ENCODE measurements at places on chromosomes 12 and 14. TPM values are rescaled to one million over a fixed set of nuclear protein-coding genes. Genes with fewer than 3 reads are reported as not detected.

VPS29 gene
- total RNA-seq: 93.9 TPM

GRCh38 chr14:77139540-77140358, 1.8 kb downstream of the ZDHHC22 start:
- H3K36me3 ChIP-seq: peaks cover 2% of the 10 kb centered on the region
- H3K27ac ChIP-seq: no peak overlapping the region
- peaks cover 66% of the 10 kb centered on the region for H3K27me3 ChIP-seq
- DNase-seq: no peak
- H3K4me3 ChIP-seq: peak overlapping the region; percentile 60

- H3K4me1 ChIP-seq: peaks cover 15% of the 10 kb centered on the region
- no peak for DNase-seq
- no peak overlapping the region for H3K4me3 ChIP-seq
Observed at GRCh38 chr12:109861689-109862314, 18.5 kb downstream of the GLTP start.

DNA sequence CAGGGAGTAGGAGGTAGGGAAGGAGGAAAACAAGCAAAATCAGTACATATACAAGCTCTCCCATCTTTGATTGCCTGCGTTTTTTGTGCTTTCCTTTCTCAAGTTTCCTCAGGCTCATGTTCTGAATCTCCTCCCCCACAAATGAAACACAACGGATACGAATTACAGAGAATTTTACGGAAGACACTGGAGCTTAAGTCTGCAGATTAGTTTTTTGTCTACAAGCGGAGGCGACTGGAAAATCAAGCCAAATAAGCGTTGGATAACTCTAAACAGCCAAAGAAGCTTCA, 612 bp downstream of the WBP11 start:
- H3K36me3 ChIP-seq: peaks cover 6% of the 10 kb centered on the region
- H3K27me3 ChIP-seq: no peaks in the 10 kb centered on the region
- H3K27ac ChIP-seq: no peak overlapping the region
- DNase-seq: no peak
- peaks cover 3% of the 10 kb centered on the region for H3K4me1 ChIP-seq

- DNase-seq: no peak
- peaks cover 5% of the 10 kb centered on the region for H3K36me3 ChIP-seq
- H3K4me1 ChIP-seq: peaks cover 2% of the 10 kb centered on the region
- no peak overlapping the region for H3K27ac ChIP-seq
Observed at GRCh38 chr12:123720141-123720814, 8.1 kb downstream of the ATP6V0A2 start.

RNU4-1 gene
- 1,738 TPM for total RNA-seq

SSTR1 gene
- total RNA-seq: not detected

KCNC2 gene
- total RNA-seq: not detected

POLE gene
- 44.7 TPM for total RNA-seq

DNA sequence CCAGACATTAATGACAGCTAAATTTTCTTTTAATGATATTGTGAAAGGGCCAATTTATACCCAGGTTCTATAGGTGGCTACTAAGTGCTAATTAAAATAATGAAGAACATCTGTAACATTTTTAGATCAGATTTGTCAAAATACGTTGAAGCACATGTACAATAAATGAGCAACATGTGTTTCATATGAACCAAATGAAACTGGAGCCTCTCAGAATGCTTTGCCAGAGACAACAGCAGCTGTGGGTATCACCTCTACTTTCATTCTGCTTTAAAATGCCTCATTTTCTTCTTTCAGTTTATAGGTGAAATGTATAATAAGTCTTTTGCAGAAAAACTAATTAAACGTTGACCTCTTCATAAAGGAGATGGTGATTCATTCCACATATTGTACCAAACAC, 26.1 kb upstream of the MYF6 start:
- no peak overlapping the region for H3K27ac ChIP-seq
- H3K36me3 ChIP-seq: no peaks in the 10 kb centered on the region
- no peak overlapping the region for H3K4me3 ChIP-seq
- no peak for DNase-seq

DNA sequence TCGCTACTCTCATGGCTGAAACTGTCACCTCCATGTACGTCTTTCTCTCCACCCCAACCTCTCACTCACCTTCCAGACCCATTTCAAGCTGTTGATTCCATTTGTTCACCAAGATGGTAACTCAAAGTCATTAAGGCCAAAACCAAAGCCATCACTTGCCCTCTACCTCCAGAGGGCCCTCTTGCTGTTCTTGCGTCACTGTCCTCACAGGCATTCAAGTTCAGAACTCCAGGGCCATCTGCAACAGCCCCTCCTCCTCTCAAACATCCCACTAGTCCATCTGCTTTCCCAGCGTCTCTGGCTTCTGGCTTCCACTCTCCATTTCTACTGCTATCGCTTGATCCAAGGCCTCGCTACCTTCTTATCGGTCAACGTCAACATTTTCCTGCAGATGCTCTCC, 74.5 kb downstream of the VWF start:
- H3K27ac ChIP-seq: peak overlapping the region; percentile 87
- no peaks in the 10 kb centered on the region for H3K27me3 ChIP-seq
- H3K4me3 ChIP-seq: no peak overlapping the region
- peak; percentile 7 for DNase-seq
- H3K36me3 ChIP-seq: no peaks in the 10 kb centered on the region
- peaks cover 55% of the 10 kb centered on the region for H3K4me1 ChIP-seq

GRCh38 chr12:21648378-21648777, 9.3 kb downstream of the LDHB start:
- H3K27ac ChIP-seq: no peak overlapping the region
- peaks cover 52% of the 10 kb centered on the region for H3K36me3 ChIP-seq
- H3K27me3 ChIP-seq: no peaks in the 10 kb centered on the region
- H3K4me3 ChIP-seq: no peak overlapping the region
- peaks cover 45% of the 10 kb centered on the region for H3K4me1 ChIP-seq
- DNase-seq: no peak

GRCh38 chr14:53109105-53110041, 43.8 kb downstream of the DDHD1 start:
- H3K4me3 ChIP-seq: no peak overlapping the region
- no peaks in the 10 kb centered on the region for H3K27me3 ChIP-seq
- H3K27ac ChIP-seq: no peak overlapping the region
- peaks cover 2% of the 10 kb centered on the region for H3K4me1 ChIP-seq
- DNase-seq: no peak

GRCh38 chr14:104841730-104842129, 23.3 kb upstream of the CEP170B start:
- H3K4me3 ChIP-seq: no peak overlapping the region
- peaks cover 12% of the 10 kb centered on the region for H3K4me1 ChIP-seq
- peaks cover 38% of the 10 kb centered on the region for H3K27me3 ChIP-seq
- H3K36me3 ChIP-seq: peaks cover 1% of the 10 kb centered on the region

DNA sequence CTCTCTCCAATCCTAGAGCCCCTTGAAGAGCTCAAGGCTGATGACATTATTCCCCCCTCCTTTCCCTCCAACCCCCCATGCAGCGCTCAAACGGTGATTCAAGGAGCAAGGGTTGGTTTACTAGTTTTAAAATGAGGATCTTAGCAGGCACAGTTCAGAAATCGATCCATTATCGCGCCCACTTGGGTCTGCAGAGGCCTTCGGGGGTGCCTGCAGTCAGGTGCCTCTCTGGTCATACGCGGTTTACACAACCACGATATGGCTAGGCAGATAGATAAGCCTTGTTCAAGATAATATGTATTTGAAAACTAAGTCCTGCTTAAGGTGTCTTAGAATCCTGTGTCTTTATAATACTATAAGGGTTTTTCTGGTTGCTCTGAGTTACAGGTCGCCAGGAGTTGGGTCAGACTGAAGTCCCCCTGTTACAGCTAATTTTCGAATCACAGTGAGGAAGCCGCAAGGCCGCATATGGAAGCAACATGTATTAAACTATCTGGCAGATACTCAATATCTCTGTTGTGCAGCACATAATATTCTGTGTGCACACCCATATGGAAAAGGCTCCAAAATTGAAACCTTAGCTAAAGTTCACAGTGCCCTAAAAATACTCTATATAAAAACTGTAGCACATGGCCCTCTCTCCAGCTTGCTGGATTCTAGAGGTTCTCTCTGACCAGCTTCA, 10.0 kb downstream of the BHLHE41 start:
- H3K27me3 ChIP-seq: no peaks in the 10 kb centered on the region
- peak overlapping the region; percentile 93 for H3K27ac ChIP-seq
- H3K4me3 ChIP-seq: peak overlapping the region; percentile 71
- peaks cover 30% of the 10 kb centered on the region for H3K4me1 ChIP-seq

LGMN gene
- total RNA-seq: 72.2 TPM

MSI1 gene
- total RNA-seq: 2.6 TPM

GRCh38 chr12:67671892-67672291, 23.3 kb downstream of the DYRK2 start:
- H3K27ac ChIP-seq: no peak overlapping the region
- H3K36me3 ChIP-seq: peaks cover 13% of the 10 kb centered on the region
- peaks cover 28% of the 10 kb centered on the region for H3K4me1 ChIP-seq
- H3K27me3 ChIP-seq: no peaks in the 10 kb centered on the region
- no peak overlapping the region for H3K4me3 ChIP-seq

DNA sequence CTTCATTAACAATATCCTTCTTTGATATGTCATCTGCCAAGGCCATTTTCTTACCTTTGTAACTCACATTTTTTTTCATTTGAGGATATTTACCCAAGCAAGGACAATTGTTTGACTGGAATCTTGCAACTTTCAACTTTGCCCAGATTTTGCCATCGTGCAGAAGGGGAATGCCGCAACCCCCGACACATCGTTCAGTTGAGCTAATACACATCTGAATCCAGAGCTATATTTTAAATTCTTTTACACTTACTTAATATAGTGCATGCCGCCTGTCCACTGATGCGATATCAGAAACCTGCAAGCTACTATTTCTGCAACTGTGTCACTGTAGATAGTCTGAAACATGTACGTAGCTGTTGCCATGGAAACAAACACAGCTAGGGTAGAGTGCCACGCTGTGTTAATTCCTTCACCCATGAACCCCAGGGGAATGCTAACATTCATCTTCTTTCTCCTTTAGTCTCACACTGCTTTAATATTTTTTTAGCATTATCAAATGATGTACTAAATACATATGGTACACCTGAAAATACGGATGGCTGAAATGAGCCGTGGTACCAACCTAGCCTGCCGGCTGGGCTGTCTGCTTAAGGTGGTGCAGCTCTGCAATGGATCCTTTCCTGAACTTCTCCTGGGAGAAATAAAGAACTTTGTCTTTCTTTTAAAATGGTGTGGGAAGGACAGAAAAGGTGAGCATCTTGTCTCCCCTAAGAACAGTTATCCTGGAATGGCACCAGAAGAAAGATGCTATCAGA, 77.0 kb upstream of the FOXN3 start:
- H3K36me3 ChIP-seq: no peaks in the 10 kb centered on the region
- H3K27ac ChIP-seq: no peak overlapping the region
- no peak for DNase-seq
- H3K27me3 ChIP-seq: no peaks in the 10 kb centered on the region

DNA sequence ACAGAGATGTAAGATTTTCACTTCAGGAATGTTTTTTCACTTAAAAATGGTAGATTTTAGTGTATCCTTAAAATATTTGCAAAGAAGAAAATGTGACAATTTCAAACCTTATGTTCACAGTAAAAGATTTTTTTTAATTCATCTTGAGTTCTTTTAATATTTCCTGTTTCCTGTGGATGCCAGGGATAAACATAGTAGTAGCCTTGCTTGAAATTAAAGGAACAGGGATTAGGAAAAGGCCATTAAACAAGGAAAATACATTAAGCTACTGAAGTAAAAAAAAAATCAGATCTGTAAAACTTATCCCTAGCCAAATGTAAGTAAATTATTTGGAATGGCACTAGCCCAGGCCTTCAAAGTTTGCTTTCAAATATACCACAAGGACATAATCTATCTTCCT, 138.1 kb upstream of the AEBP2 start:
- H3K27me3 ChIP-seq: no peaks in the 10 kb centered on the region
- no peaks in the 10 kb centered on the region for H3K36me3 ChIP-seq
- peaks cover 15% of the 10 kb centered on the region for H3K4me1 ChIP-seq
- no peak overlapping the region for H3K4me3 ChIP-seq
- no peak overlapping the region for H3K27ac ChIP-seq

- H3K4me1 ChIP-seq: peaks cover 82% of the 10 kb centered on the region
- peak overlapping the region; percentile 93 for H3K27ac ChIP-seq
- DNase-seq: no peak
- no peaks in the 10 kb centered on the region for H3K27me3 ChIP-seq
- no peak overlapping the region for H3K4me3 ChIP-seq
Observed at GRCh38 chr14:91893007-91893406, 25.7 kb upstream of the TC2N start.

- peak; percentile 38 for DNase-seq
- no peaks in the 10 kb centered on the region for H3K36me3 ChIP-seq
- no peak overlapping the region for H3K27ac ChIP-seq
Observed at GRCh38 chr12:128842579-128842978, 10.7 kb upstream of the GLT1D1 start.

TMED10 gene
- total RNA-seq: 361 TPM

All from chondrocyte (in vitro differentiated cells).